SK-N-MC (cell line): ENCODE measurements at places on chromosomes 6 and 20.

DNA sequence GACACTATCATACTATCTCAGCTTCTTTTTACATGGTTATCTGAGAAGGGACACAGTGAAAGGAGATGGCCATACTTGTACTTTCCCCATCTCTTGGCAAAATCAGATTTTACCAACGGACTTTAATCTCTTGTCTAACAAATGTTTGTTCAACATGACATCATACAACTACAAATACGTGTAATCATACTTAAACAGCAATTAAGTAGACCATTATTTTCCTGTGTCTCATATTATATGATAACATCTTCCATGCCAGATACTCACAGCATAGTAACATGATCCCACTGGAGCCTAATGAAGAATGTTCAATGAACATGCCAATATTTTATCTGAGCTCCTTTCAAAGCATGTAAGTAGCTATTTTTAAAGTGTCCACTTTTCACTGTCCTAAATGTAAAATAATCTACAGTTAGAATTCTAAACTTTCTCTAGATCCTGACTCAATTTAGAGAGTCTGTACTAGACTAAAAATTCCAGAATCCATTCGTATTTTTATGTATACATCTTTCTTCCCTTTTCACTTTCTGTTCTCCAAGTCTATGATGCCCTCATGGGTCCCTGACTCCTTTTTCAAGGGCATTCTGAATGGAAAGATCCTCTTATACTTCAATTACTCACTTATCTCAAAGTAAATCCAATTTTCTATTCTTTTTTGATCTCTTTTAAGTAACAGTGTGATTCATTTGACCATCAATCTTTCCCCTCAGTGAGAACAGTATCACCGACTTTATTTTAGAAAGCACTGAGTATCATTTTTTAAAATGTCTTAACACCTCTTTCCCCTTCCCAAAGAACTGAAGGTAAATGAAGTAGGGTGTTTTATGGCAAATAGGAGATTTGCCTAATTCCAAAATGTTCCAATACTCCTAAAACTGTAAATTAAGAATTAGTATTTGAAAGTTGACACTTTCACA lies 133.5 kb downstream of the CDK19 start:
- no peak for DNase-seq

GRCh38 chr20:22352019-22352418 lies 232.4 kb downstream of the FOXA2 start:
- DNase-seq, result no peak

DNA sequence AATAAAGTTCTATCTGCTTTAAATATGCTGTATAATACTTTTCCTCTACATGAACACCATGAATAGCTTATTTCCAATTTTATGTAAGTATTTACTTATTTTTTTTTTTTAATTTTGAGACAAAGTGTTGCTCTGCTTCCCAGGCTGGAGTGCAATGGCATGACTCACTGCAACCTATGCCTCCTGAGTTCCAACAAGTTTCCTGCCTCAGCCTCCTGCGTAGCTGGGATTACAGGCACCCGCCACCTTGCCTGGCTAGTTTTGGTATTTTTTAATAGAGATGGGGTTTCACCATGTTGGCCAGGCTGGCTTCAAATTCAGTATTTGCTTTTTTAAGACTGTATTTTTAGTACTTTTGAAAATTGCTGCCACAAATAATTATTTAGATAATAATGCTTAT lies 1365.9 kb downstream of the GRIK2 start:
- DNase-seq, result no peak

DNA sequence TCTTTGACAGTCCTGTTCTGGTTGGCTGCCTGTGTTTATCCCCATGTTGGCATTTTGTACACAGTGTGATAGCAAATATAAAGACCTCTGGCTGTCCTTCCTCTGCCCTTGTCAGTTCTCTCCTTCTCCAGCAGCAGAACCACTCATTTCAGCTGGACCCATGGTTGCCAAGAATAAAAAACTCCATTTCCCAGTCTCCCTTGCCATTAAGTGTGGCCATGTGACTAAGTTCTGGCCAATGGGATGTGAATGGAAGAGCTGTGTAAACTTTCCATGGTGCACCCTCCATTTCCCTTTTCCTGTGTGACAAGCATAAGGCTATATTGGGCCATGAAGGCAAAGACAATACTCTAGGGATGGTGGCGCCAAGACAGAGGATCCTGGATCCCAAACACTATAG lies 78.4 kb upstream of the TBC1D7 start:
- DNase-seq, result no peak

DNA sequence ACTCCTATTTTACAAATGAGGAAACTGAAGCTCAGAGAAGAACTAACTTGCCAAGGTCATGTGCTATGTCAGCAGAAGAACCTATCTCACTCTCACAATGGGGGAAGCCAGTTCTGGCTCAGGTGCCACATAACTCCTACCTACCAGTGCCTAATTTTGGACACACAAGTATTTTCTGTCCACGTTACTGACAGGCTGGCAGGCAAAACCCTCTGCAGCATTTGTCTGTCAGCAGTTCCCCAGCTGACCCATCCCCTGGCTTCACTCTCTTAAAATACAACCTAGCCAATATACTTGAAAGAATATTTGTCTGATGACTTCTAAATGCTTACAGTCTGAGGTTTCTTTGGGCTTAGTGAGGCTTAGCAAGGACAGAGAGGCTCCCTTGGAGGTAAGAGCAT lies 15.5 kb downstream of the GSS start:
- DNase-seq, result no peak

GRCh38 chr6:156776470-156776839 lies 723 bp upstream of the ARID1B start:
- DNase-seq, result no peak

DNA sequence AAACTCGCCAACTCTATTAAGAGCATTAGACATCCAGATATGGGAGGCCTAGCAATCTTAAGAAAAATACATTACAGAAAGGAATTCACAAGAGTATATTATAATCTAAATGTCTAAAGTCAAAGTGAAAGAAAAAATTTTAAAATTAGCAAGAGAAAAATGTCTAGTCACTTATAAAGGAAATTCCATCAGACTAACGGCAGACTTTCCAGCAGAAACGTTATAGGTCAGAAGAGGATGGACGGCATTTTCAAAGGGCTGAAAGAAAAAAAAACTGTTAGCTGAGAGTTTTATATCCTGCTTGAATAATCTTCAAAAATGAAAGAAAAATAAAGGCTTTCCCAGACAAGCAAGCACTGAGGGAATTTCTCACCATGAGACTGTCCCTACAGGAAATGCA lies 269.0 kb downstream of the HDGFL1 start:
- no peak for DNase-seq

DNA sequence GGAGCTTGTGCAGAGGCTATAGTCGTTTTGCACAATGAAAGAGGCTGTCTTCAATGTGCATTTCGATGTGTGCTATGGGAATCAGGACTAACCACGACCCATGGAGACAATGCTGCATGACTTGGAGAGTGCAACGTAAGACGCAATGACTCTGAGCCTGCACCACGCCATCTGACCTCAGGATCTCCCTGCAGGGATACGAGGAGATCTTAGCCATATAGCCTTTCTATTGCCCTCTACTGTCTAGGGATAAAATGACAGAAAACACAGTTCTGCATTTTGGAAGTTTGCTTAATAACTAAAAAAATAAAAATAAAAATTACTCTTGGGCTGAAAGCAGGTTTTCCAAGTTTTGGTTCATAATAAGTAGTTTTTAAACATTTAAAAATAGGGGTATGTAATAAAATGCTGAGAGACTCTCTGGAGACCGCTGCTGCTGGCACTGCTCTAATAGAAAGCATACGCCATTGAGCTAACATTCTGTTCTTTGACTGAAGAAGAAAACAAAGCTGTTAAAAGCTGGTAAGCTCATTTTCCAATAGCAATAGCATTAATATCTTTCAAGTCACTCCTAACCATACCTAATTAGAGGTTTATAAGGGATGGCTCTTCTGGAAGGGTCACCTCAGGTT lies 87.2 kb downstream of the PDE7B start:
- no peak for DNase-seq

- DNase-seq, result no peak
Measured at GRCh38 chr20:25097498-25097897, 15.6 kb upstream of the VSX1 start.

- no peak for DNase-seq
Measured at GRCh38 chr6:38738261-38738660, 23.1 kb downstream of the DNAH8 start.

GRCh38 chr6:72748759-72749158 lies 126.9 kb downstream of the KCNQ5 start:
- DNase-seq, result peak; percentile 35

- DNase-seq, result no peak
Measured at GRCh38 chr20:6703656-6704055, 63.8 kb upstream of the BMP2 start.

DNA sequence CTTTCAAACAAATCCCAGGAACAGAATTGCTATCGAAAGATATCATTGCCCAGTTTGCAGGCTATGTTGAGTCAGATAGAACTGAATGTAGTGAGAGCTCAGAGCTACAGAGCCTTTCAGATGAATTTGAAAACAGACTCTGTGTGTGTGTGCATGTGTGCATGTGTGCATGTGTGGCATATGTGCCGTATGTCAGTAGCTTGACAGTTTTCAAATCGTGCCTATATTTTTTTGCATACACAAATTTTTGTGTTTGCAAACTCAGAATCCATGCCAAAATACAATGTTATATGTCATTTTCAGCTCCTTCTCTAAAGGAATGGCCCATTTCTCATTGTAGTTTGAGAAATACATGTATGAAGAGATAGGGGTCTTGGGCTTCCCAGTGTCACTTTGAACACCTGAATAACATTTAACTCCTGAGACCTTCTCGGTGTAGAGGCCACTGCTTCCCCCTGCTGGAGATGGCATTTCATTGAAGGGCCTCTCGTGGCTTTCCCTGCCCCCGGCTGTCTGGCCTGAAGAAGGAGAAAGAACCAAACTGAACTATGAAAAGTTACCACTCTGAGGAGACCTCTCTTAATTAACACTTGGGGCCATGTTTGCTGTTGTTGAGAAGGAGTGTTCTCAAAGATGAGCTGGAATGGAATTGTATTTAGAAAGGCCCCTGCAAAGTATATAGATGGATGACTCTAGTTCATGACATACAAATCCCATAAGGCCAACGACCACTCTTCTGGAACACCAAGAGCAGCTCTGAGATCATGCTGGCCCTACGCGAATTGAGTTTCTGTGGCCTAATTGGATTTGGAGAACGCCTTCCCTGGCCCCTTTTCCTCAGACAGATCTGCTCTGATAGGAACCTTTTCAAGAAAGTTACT lies 58.7 kb downstream of the VAPB start:
- DNase-seq, result no peak

DNA sequence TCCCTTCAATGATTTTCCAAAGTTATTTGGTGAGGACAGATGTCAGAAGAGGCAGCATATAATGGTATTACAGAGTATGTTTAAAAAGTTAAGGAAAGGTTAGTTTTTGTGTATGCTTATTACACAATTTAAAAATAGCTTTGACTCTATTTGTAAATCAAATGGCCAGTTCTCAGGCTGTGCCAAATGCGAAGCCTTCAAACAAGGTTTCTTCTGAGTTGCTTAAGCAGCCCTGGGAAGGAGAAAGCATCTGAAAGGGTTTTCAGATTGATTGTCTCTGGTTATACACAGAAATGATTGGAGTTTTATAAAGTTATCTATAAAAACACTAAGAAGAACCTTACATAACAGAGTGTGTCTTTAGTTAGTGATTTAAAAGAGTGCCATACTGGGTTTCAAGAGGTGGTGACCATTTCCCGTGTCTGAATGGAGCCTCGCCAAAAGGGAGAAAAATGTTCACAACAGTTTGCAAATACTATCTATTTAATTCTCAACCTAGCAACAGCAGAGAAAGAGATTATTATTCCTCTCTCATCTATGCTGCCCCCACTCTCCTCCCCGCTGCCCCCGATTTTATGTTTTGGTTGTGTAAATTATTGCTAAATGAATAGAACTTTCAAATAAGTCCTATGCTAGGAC lies 16.7 kb downstream of the CD109 start:
- DNase-seq, result no peak

GRCh38 chr6:8837343-8837742 lies 402.0 kb upstream of the SLC35B3 start:
- no peak for DNase-seq

- no peak for DNase-seq
Measured at GRCh38 chr6:106421496-106421895, 61.0 kb downstream of the CRYBG1 start.

- no peak for DNase-seq
Measured at GRCh38 chr6:16004934-16005679, 123.8 kb upstream of the MYLIP start.

DNA sequence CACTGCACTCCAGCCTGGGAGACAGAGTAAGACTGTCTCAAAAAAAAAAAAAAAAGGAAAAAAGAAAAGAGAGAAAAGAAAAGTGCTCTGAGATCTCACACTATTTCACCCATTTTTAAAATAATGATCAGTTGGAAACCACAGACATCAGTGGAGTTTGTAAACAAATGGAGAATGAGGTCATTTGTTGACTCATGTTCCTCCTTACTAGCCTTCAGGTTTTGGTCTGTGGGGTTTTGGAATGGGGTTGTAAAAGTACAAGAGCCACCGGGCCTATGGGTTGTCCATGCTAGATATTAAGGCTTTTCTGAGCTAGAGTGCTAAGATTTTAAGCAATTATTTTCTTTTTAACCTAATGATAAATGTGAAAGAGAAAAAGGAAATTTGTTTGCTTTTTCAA lies 104.4 kb upstream of the PRL start:
- no peak for DNase-seq

GRCh38 chr6:143535189-143535614 lies 23.7 kb upstream of the FUCA2 start:
- DNase-seq, result no peak

- no peak for DNase-seq
Measured at GRCh38 chr20:40814631-40814960, 125.6 kb upstream of the MAFB start.

GRCh38 chr6:132648828-132649227 lies 10.2 kb downstream of the TAAR1 start:
- no peak for DNase-seq

DNA sequence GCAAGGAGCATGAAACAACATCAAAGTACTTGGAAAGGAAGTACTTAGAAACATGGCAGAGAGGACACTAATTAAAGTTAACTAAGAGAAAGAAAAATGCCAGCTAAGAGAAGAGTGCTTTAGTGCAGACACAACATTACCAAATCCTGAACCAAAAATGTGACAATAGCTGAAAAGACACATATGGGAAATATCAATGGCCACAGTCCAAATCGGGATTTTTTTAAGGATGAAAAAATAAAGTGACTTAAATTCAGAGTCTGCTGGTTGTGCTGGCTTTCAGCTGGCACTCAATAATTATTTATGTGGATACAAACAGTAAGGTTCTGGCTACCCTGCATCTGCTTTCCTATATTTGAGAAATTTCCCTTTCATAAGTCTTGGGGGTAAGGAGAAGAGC lies 12.6 kb upstream of the DST start:
- DNase-seq, result no peak

- no peak for DNase-seq
Measured at GRCh38 chr6:26064619-26065257, 22.5 kb upstream of the HFE start.

GRCh38 chr6:67362976-67363375 lies 1272.1 kb upstream of the ADGRB3 start:
- DNase-seq, result no peak

GRCh38 chr20:17680836-17681725 lies 961 bp downstream of the RRBP1 start:
- DNase-seq, result no peak

- no peak for DNase-seq
Measured at GRCh38 chr6:112207776-112208175, 46.6 kb downstream of the LAMA4 start.
